Stimulated activated CD4-positive, alpha-beta T cell treated with anti-CD3 and anti-CD28 coated beads, TNF-alpha, amount 100 ng/mL, for 1 hour (primary cell): ENCODE measurements at places on chromosomes 5 and 9.

- no peak for DNase-seq
Observed at GRCh38 chr9:36665387-36665786, 92.7 kb downstream of the MELK start.

DNA sequence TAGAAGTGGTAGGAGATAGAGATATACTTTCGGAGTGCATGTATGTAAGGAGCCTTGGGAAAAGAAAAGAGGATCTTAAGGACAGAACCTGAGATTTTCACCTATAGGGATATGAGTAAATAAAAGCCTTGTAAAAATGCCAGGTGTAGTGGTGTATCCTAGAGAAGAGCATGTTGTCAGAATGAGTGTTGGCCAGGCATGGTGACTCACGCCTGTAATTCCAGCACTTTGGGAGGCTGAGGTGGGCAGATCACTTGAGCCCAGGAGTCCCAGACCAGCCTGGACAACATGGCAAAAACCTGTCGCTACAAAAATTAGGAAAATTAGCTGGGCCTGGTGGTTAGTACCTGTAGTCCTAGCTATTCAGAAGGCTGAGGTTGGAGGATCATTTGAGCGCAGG lies 76.0 kb downstream of the IPO11 start:
- no peak for DNase-seq

DNA sequence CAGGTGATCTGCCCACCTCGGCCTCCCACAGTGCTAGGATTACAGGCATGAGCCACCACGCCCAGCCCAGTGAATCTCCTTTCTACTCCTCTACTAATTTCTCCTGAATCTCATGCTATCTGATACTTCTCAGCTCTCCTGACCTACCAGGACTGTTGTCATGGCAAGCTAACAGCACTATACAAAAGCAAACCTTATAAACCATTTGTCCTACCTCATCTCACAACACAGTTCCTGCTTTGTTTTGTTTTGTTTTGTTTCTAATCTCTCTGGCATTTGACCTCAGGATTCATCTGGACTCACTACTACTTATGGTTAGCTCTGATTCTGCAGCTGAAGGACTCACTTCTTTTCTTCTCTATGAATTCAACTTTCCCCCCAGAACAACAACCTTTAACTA lies 734.8 kb downstream of the TLE1 start:
- no peak for DNase-seq

DNA sequence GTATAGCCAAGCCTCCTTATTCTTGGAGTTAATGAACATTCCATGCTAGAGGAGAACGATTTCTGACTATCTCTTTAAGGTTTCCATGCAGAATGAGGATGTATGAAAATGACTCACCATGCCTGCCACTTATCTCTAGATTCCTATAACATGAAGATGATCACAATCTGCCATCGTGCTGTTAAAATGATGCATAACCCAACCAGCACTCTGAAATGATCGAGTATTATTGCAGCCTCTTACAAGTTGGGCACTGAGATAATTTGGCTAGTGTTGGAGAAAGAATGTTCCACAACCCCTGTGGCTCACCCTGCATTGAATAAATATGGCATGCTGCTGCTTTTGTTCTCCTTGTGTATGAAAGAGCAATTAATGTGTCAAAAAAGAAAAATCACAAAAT lies 1143.6 kb upstream of the WWC1 start:
- DNase-seq = no peak

GRCh38 chr5:10964806-10965205 lies 203.8 kb upstream of the DAP start:
- DNase-seq = no peak

GRCh38 chr5:1668141-1668721 lies 131.4 kb downstream of the MRPL36 start:
- no peak for DNase-seq

GRCh38 chr9:95156074-95156473 lies 161.4 kb downstream of the FANCC start:
- no peak for DNase-seq

DNA sequence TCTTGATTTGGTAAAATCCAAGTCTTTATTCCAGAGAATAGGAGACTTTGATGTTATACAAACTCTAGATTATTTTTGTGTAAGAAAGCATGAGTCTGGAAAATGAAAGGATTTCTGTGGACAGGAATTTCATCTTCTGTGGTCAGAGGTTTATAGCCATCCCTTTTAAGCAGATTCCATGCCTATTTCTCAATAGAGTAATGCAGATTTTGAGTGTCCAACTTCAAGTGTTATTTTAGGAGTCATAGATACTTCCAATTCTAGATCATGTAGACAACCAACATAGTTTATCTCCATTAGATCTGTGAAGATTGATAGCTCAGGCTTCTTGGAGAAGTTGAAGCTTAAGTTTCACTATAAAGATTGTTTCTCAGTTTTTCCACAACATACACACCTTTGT lies 379.7 kb downstream of the PSAT1 start:
- no peak for DNase-seq

- no peak for DNase-seq
Observed at GRCh38 chr5:64318175-64318574, 152.5 kb downstream of the RNF180 start.

DNA sequence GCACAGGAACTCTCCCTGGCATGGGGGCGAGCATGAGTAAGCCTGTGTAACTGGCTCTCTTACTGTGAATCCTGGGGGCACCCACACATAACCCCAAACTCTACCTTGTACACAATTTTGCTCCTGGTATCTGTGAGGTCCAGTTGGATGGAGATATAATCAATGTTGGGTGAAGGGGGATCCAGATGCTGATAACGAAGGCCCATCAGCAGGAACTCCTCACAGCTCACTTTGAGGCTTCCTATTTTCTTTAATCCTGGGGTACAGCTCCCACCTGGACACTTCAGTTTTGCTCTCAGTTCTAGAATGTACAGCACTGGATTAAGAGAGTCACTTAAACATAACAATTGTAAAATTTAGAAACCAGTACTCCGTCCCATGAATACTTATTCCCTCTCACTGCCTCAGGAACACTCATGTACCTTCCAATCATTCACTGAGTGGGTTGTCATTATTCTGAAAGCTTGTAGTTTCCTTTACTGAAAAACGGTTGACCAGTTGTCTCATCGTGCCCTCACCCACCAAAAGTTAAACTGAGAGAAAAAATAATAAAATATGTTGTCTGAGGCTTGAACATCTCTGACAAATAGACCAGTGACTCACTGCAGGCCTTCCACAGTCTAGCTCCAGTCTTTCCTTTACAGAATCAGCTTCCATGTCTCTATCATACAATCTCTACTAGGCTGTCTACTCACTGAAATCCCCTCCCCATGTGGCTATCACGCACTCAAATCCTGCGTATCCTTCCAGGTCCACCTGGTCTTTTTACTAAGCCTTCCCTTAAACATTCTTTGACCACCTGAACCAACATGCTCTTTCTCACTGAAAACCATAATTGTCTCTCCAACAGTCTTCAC lies 52.6 kb downstream of the FREM1 start:
- DNase-seq = no peak

DNA sequence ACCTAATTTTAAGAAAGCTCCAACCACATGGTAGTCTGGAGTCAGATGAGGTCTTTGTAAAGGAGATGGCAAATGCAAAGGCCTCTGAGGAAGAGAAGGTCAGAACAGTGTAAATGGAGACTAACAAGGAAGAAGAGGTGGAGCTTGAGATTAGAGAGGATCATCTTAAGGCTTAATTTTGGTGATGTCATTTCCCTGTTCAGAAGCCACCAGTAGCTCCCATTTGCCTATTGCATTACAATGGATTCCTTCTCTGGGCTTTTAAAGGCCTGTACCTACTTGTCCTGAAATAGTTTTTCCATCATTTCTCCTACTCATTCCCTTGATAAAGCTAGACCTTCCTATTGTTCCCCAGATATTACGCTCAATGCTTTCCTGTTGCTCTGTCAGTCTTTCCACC lies 16.1 kb downstream of the PCSK5 start:
- DNase-seq = no peak

GRCh38 chr5:59272809-59273427 lies 620.6 kb downstream of the PDE4D start:
- DNase-seq = no peak

DNA sequence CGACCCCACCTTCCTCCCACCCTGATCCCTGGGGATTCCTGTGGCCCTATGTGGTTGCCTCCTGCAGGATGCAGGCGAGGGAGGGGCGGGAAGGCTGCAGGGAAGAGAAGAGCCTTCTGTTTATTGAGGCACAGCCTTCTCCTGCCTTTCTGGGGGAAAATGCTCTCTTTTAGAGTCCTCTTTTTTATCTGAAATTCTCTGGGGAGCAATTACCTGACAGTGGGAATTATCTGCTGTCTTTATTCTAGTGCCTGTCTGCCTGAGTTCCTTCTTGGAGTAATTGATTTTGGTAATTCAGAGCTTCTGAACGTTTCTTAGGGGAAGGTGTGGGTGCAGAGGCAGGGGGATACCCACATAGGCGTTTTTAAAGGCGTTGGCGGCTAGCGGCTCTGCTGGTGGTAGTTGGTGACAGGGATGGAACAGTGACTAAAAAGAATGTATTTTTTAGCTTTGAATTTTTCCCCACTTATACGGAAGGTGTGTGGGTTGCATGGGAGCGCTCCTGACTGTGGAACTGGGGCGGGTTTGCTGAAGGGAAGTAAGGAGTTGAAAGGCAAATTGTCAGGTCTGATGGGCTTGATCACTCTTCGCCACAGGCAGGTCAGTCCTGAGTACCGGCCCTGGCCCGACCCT lies 35.2 kb upstream of the DAB2IP start:
- DNase-seq = no peak

DNA sequence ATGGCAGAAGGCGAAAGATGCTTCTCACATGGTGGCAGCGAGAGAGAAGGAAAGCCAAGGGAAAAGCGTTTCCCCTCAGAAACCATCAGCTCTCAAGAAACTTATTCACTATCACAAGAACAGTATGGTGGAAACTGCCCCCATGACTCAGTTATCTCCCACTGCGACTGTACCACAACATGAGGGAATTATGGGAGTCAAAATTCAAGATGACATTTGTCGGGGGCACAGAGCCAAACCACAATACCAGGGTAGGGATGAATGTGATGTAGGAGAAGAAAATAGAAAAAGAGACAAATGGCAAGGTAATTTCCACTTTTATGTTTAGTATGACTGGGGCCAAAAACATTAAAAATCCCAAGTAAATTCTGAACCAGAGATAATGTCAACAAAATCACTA lies 216.8 kb downstream of the TRIM36 start:
- DNase-seq = no peak
